ENCODE measurements at places on chromosomes 16 and 17. TPM values are rescaled to one million over a fixed set of nuclear protein-coding genes. Genes with fewer than 3 reads are reported as not detected.
A peak's percentile ranks its signal among the peaks of the same experiment; 100 is the strongest.

DNA sequence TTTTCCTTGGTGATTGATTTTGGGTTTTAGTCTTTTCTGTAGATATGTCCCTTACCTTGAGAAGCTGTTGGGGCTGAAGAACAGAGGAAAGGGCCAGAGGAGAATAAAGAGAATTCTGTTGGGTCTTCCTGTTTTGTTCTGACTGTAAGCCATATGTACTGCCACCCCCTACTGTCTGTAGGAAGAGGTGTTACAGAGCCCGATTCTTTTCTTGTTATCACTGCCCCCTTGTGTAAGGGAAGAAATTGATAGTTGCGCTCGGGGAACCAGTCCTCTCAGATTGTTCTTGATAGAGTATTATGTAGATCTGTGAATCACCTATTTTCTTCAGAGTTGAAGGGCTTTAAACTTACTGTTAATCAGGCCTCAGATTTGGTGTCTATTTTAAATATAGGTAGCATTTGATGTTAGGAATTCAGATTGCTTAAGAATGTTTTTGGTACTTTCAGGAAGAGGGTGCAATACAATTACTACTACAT is 2.4 kb downstream of the TANC2 start:
- H3K27ac ChIP-seq = no peak overlapping the region
- H3K4me1 ChIP-seq = peaks cover 15% of the 10 kb centered on the region
- H3K36me3 ChIP-seq = no peaks in the 10 kb centered on the region
- peaks cover 28% of the 10 kb centered on the region for H3K27me3 ChIP-seq
- no peak overlapping the region for H3K4me3 ChIP-seq

- peaks cover 9% of the 10 kb centered on the region for H3K36me3 ChIP-seq
- H3K27me3 ChIP-seq = no peaks in the 10 kb centered on the region
- peaks cover 4% of the 10 kb centered on the region for H3K4me1 ChIP-seq
Measured at GRCh38 chr17:4362141-4362540, 4.3 kb downstream of the UBE2G1 start.

DNA sequence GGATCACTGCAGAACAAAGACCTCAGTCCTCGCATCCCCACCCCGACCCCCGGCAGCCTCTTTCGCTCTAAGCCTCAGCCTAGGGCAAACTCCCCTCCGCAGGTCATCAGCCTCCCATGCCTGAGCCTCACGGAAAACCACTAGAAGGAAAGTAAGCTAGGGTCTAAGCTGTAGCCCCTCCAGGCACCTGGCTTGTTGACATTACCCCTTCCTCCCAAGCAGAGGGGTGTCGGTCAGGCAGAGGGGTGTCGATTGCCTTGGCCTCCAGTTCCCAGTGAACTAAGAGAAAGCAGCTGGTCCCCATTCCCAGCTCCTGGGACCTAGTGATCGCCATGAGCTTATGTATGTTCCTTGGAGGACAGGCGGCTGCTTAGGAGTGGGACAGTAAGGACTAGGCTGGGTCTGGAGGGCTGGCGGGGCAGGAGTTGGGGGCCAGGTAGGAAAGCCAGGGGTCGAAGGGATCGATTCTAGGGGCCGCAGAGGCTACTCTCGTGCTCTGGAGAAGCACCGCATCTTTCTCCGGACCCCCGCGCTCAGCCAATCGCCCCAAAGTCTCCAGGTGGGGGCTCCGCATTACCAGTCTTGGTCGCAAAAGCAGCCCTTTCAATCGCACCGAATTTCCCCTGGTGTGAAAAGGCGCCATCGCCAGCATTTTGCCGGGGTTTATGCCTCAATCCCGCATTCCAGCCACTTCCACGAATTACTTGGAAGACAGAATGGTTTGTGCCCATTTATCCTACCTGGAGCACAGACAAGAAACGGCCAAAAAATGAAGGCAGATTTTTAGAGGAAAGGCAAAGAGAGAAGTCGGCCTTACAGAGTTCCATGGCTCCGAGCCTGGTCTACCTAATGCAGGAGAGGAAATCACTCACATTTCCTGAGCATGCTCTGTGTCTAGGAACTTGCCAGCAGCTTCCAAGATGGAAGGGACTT is 21.3 kb upstream of the HOXB13 start:
- peak; percentile 59 for DNase-seq
- no peak overlapping the region for H3K4me3 ChIP-seq
- H3K36me3 ChIP-seq = no peaks in the 10 kb centered on the region

GRCh38 chr16:27239026-27239425 is 29.5 kb downstream of the NSMCE1 start:
- H3K27me3 ChIP-seq = no peaks in the 10 kb centered on the region
- H3K36me3 ChIP-seq = no peaks in the 10 kb centered on the region
- H3K4me3 ChIP-seq = no peak overlapping the region
- H3K4me1 ChIP-seq = peaks cover 25% of the 10 kb centered on the region
- no peak for DNase-seq
- no peak overlapping the region for H3K27ac ChIP-seq

DNA sequence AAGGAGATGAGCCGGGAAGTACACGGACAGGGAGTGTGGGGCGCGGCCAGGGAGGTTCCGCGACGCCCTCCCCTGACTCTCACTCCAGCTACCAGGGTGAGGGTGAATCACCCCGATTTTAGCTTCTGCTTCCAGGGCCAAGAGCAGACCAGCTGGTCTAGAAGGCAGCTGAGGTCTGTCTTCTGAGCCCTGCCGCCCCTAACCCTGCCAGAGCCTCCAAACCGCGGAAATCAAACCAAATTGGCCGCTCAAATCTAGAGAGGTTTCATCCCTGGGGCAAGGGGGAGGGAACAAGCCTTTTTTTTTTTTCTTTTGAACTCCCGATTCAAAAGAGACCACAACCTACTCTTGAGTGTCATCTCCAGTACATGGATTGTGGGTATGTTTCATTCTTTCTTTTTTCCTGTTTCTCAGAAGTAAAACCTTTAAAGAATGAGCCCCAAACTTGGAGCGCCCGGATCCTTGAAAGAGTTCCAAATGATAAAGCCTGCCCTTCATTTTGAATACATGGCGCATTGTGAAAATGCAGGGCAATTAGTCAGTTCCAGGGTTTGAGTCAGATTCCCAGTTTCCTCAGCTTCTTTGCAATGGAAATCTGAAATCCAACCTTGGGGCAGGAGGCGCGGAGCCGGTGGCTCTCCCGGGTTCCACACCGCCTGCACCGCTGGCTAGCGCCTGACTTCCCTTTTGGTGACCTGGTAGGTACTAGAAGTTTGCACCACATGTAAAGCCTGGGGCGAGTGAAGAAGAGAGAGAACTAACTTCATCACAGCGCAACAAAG is 16.5 kb upstream of the ZFHX3 start:
- H3K4me3 ChIP-seq = no peak overlapping the region
- peaks cover 66% of the 10 kb centered on the region for H3K4me1 ChIP-seq
- no peak for DNase-seq
- no peak overlapping the region for H3K27ac ChIP-seq
- peaks cover 100% of the 10 kb centered on the region for H3K27me3 ChIP-seq
- H3K36me3 ChIP-seq = no peaks in the 10 kb centered on the region

DNA sequence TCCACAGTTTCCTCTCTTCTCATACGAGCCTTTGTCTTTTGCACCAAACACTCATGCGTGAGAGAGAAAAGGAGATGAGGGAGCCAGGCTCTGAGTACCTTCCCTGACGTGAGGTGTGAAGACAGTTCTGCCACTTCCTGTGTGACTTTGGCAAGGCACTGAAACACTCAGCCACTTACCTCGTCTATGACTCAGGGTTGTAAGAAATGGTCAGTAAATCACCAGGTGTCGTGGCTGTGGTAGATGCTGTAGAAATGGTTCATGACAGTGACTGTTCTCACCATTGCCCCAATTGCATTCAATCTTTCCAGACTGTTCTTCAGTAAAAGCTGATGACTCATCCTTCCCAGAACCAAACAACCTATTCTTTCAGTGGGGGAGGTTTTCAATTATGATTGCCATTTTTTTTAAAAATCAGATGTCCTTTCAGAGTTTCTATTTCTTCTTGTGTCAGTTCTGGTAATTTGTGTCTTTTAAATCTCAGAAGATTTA is 49.2 kb upstream of the CBFA2T3 start:
- H3K27me3 ChIP-seq = peaks cover 15% of the 10 kb centered on the region
- H3K36me3 ChIP-seq = no peaks in the 10 kb centered on the region
- no peaks in the 10 kb centered on the region for H3K4me1 ChIP-seq
- H3K27ac ChIP-seq = no peak overlapping the region

Gene CEP295NL
- 0.39 TPM for total RNA-seq
